Lower lobe of right lung (tissue), 2 donors: ENCODE measurements at places on chromosomes 4 and X.
A peak's percentile ranks its signal among the peaks of the same experiment; 100 is the strongest.

DNA sequence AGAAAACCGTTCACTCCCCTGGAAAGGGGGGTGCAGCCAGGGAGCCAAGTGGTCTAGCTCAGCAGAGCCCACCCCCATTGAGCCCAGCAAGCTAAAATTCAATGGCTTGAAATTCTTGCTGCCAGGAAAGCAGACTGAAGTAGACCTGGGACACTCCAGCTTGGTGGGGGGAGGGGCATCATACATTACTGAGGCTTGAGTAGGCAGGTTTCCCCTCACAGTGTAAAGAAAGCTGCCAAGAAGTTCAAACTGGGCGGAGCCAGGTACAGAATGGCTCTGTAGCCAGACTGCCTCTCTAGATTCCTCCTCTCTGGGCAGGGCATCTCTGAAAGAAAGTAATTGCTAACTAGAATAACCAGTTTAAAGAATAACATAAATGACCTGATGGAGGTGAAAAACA lies 372.3 kb upstream of the F9 start:
- peak; percentile 53 for DNase-seq

DNA sequence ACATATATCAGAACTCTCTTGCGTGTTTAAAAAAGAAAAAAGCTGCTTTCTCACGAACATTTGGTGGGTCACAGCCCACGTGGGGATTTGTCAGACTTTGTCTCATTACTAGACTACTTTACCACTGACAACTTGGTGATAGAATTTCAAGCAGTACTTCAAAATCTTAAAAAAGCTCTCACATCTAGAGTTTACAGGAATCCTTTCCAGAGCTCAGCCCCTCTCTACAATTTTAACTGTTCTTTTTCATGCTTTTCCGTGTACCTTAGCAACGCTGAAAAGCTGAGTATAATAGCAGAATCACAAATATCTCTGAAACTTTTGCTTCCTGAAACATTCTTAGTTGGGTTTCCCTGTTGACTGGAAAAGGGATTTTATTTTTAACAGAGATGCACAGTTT lies 50.2 kb downstream of the SMAD1 start:
- DNase-seq = no peak

DNA sequence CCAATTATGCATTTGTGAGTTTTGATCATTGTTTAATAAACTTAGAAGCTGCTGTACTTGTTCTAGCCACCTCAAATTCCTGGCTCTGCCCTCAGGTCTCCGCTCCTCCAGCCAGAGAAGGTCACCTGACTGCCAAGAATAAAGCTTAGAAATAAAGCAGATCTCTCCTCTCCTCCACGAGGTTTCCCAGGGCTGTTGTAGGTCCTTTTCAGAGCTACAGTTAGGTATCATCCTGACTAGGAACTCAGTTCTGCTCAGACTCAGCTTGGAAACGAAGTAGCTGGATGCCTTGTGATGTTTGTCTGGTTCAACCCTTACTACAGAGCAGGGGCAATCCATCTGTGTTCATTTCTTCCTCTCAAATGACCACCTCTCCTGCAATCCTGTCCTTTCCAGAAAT lies 79.1 kb upstream of the RAPGEF2 start:
- no peak for DNase-seq

GRCh38 chrX:134013092-134013497 lies 27.7 kb upstream of the GPC3 start:
- no peak for DNase-seq

- DNase-seq = no peak
These were observed 309.5 kb upstream of the FMR1 start for GRCh38 chrX:147602176-147602696.

DNA sequence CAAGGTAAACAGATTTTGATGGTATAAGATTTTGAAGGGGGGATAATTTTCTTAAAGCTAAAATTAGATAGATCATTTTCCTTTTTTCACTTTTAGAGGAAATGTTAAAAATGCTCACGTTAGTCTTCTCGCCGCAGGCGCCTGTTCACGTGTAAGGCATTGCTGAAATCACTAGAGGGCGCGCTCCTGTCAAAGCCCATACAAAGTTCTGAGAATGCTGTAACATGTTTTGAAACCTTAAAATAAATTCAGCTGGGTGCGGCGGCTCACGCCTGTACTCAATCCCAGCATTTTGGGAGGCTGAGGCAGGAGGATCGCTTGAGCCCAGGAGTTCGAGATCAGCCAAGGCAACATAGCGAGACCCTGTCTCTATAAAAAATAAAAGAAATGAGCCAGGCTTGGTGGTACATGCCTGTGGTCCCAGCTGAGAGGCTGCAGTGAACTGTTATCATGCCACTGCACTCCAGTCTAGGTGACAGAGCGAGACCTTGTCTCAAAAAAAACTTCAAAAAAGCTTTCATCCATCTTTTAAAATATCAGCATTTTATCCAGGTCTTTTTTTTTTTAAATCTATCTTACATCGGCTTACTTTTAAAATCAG lies 138.0 kb downstream of the RBMX2 start:
- peak; percentile 51 for DNase-seq

- no peak for DNase-seq
These were observed 330.5 kb downstream of the RAPGEF2 start for GRCh38 chr4:159433337-159433736.

DNA sequence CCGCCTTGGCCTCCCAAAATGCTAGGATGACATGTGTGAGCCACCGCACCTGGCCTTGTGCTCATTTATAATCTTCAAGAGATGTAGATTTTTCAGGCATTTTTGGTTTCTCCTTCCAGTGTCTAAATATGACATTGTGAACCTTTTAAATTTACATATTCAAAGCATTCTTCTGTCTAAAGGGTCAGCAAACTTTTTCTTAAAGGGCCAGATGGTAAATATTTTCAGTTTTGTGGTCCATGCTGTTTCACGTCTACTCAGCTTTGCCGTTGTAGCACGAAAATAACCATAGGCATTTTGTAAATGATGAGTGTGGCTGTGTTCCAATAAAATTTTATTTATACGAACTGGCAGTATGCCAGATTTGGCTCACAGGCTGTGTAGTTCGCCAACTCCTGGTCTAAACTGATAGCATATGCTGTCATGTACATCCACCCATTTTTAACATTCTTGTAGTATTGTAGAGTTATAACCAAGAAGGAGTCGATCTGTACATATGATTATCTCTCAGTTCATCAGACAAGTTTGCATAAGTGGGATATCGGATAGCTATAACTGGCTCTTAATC lies 12.7 kb upstream of the GCNA start:
- no peak for DNase-seq

DNA sequence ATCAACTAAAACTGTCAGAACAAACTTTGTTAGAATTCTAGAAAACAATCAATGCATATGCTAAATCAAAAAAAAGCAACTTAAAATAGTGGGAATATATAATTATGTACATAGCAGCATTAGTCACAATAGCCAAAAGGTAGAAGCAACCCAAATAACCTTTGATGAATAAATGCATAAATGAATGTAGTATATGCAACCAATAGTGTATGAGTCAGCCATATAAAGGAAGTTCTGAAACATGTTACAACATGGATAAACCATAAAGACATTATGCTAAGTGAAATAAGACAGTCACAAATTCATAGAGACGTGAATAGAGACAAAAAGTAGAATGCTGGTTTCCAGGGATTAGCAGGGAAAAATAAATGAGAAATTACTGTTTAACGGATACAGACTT lies 762.8 kb upstream of the INTU start:
- no peak for DNase-seq

DNA sequence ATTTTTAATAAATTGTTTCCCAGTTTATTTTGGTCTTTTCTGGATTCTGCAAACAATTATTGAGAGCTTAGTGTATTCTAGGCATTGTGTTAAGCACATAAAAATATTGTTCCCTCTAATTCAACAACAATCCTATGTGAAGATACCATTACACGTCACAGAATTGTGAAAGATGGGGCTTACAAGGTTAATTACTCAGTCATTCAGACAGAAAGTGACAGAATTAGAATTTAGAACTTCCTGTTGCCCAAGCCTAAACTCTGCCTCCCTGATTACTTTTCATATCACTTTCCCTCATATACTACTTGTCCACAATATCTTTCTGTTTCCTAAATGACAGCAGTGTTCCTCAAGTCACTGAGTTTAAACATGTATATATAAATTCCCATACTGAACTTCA lies 186.7 kb upstream of the VEGFC start:
- no peak for DNase-seq

GRCh38 chr4:118941149-118941548 lies 52.5 kb downstream of the SYNPO2 start:
- no peak for DNase-seq

- DNase-seq = no peak
These were observed 9.4 kb downstream of the SCD5 start for GRCh38 chr4:82789025-82789776.

DNA sequence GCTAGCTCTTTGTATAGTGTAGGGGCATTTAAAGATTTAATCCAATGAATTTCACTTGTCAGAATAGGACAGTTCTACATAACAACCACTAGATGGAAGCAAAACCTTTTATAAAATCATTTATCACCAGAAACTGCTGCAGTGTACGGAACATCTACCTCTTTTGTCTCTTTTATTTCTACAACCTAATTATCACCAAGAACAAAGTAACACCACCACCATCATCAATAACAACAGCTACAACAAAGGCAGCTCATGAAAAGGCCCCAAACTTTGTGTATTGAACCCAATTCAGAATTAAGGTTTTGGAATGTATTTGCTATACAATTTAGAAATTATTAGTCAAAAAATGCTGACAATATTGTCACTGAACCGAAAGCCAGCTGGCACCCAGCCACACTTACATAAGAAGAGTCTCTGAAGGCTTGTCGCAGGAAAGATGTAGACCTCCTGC lies 260.9 kb upstream of the RPS6KA3 start:
- no peak for DNase-seq

GRCh38 chr4:154958621-154959358 lies 177.7 kb downstream of the RBM46 start:
- DNase-seq = no peak

DNA sequence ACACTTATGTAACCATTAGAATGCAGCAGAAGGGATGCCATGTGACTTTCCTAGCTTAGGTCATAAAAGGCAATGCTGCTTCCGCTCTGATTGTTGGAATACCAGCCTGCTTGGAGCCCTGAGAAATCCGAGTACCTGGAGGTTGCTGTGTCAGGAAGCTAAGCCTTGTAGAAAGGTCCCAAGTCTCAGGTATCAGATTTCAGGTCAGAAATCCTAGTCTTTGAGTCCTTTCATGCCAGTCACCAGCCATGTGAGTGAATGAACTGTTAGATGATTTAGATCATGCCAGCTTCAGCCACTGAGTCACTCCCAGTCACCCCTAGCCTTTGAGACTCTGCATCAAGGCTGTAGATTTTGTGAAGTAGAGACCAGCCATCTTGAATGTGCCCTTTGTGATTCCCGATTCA lies 23.5 kb downstream of the RAP1GDS1 start:
- DNase-seq = no peak

DNA sequence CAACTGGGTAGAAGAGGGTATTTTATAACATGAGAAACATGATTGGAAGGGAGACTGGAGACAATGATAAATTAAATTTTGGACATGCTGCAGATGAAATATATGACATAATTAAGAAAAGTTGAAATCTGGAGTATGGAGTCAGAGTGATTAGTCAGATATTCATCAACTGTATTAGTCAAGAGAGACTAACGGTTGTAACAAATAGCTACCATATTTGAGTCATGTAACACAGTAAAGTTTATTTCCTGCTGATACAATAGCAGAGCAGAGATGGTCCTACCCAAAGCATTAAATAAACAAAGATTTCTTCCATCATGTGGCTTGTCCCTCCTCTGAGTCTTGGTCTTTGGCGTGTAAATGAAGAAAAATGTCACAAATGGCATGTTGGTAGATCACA lies 321.3 kb downstream of the GALNTL6 start:
- no peak for DNase-seq

- no peak for DNase-seq
These were observed 91.1 kb upstream of the PGRMC2 start for GRCh38 chr4:128378668-128379067.

- DNase-seq = no peak
These were observed 108.2 kb upstream of the ACSL4 start for GRCh38 chrX:109841257-109841656.

- DNase-seq = no peak
These were observed 4.2 kb downstream of the MYL5 start for GRCh38 chr4:678331-679103.

GRCh38 chr4:108405586-108405985 lies 214.8 kb upstream of the RPL34 start:
- DNase-seq = no peak
